ENCODE measurements at places on chromosomes 2 and 18.

DNA sequence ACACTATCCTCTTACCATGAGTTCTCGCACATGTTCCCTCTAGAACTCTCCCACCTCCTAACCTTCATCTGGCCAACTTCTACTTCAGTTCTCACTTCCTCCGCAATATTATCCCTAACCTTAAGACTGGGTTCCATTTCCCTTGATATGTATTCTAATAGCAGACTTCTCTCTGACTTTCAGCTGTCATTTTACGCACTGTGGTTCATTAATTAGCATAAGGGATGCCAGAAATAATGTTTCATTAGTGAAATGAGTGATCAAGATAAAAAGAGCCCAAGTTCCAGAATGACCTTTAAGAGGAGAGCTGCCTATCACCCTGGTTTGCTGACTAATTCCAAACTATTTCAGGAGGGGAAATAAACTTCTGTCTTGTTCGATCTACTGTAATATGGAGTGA, 108.6 kb upstream of the CCDC150 start:
- no peak for DNase-seq

DNA sequence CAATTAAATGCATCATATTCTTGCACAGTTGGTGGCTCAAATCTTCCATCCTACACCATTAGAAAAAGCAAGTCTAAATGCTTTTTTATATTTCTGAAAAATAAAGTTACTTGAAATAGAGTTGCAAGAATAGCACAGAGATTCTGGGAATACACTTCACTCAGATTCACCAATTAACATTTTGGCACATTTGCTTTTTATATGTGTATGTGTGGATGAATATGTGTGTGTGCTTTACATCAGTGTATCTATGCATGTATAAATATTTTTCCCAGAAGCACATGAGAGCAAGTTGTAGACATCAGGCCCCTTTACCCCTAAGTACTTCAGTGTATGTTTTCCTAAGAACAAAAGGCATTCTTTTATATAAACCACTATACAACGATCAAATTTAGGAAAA, 27.6 kb upstream of the MSH2 start:
- DNase-seq = no peak

DNA sequence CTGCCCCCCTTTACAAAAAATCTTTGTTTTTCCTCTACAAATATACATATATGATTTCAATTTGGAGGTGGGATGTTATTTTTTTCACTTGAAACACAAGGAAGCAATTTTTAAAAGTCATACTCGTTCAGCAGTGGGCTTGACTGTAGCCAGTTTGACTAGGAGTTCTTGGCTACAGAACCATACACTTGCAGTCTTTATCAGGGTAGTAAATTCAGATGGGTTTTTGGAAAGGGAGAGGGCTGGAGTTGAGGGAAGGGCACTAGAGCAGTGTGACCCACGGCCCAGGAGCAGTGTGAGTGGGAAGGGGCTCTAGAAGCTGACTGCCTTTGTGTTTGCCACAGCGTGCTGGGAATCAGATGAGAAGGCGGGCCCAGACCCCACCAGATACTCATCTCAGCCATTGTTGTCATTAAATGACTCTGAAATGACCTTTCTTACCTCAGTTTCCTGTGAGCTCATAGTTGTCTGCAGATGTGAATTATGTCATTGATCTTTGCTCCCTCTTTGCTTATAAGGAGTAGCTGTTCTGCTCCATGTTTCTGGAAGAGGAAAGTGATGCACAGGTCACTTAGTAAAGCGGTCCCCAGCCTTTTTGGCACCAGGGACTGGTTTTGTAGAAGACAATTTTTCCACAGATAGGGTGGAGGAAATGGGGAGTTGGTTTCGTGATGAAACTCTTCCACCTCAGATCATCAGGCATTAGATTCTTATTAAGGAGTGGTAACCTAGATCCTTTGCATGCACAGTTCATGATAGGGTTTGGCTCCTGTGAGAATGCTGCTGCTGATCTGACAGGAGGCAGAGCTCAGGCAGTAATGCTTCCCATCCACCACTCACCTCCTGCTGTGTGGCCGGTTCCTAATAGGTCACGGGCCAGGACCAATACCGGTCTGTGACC, 116.8 kb downstream of the SPTBN1 start:
- peak; percentile 31 for DNase-seq

DNA sequence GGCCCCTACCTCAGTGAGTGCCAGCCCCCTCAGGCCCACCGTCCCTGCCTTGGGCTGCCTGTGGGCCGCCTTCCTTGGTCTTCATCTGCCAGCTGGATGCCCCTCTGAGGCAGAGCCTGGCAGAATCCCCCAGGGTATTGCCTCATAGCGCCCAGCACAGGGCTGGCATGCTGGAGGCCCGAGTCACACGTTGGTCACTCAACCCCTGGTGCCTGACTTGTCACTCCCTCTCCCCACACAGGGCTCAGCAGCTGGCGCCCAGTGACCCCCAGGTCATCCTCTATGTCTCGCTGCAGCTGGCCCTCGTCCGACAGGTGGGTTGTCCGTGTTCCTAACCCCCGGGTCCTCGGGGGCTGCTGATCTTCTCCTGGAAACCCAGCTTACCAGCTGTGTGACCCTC, 108.4 kb upstream of the MCFD2 start:
- no peak for DNase-seq

GRCh38 chr2:11354363-11355154, 10.1 kb upstream of the ROCK2 start:
- DNase-seq = no peak

Measured in ELF-1 (cell line).